ENCODE measurements at places on chromosomes 11 and 22.

- no peak for DNase-seq
Measured at GRCh38 chr22:32909581-32910428, 108.3 kb downstream of the TIMP3 start.

DNA sequence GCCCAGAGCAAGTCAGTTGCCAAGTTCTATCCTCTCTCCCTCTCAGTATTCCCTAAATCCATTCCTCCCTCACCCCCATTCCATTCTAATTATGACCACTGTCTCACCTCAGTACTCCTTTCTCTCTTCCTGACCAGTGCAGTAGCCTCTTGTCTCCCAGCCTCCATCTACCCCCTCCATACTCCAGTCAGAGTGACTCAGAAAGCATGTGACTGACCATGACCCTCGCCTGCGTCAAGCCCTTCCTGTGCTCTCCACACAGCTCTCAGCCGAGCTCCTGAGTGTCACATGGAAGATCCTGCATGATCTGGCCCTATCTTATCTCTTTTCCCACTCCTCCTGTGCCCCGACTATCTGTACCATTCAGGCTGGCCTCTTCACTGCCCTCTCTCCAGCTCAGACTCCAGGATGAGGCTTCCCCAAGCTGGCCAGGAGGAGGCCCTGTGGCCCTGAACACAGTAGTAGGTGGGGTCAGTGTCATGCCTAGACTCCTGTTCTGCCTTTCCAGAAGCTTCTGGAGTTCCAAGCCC, 42.6 kb downstream of the NEU3 start:
- DNase-seq = no peak

GRCh38 chr22:46090631-46091201, 59.6 kb upstream of the PPARA start:
- peak; percentile 37 for DNase-seq

DNA sequence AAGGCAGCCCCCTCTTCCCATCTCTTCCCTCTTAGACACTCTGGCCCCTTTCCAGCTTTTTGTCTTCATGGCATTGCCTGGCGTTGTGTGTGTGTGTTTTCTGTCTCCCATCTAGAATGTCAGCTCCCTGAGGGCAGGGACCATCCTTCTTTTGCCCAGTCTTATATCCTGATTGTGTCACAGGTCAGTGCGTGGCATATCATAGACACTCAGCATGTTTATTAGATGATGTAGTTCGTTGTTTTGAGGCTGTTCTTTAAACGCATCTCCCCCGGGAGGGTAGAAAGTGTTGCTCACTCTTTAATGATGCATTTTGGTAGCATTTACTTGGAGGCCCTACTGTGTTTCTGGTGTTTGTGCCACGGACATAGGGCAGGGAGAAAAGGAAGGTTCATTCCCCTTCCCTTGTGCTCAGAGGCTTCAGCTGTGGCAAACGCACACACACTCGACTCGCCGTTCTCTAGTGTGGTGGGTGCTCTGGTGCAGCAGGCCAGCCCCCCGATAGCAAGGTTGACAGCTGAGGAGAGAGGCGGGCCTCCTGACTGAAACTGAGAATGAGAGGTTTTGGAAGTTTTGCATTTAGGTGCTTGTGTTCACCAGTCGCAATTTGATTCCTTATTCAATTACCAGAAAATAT, 60.2 kb downstream of the TNRC6B start:
- DNase-seq = no peak

DNA sequence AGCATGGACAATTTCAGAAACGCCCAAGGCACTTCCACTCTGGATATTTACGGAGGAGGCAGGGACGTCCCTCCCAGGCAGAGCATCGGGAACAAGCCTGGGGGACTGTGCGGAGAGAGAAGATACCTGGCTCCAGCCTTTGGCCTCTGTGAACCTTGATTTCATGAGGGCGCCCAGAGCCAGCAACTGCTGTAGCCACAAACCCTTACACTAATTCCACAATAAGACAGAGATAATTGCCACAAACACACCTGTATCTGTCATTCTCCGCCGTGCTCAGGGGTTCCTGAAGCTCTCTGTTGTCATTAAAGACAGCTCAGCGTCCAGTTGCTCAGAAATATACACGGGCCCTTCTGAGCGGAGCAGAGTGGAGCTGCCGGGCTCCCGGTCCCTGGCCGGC, 1292.1 kb downstream of the TBC1D22A start:
- DNase-seq = no peak

DNA sequence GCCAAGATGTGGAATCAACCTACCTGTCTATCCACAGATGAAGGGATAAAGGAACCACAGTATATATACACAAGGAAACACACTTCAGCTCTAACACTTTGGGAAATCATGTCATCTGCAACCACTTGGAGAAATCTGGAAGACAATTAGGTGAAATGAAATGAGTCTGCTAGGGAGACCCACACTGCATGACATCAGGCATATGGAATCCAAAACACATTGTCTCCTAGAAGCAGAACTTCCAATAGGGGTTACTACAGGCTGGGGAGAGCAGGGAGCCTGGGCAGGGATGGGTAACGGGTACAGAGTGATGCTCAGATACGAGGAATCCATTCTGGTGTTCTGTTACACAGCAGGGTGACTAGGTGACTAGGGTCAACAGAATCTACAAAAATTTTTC, 18.3 kb downstream of the RGL4 start:
- no peak for DNase-seq

GRCh38 chr11:109388982-109389381, 33.0 kb upstream of the C11orf87 start:
- no peak for DNase-seq

GRCh38 chr22:50171319-50171964, 911 bp downstream of the PANX2 start:
- no peak for DNase-seq

DNA sequence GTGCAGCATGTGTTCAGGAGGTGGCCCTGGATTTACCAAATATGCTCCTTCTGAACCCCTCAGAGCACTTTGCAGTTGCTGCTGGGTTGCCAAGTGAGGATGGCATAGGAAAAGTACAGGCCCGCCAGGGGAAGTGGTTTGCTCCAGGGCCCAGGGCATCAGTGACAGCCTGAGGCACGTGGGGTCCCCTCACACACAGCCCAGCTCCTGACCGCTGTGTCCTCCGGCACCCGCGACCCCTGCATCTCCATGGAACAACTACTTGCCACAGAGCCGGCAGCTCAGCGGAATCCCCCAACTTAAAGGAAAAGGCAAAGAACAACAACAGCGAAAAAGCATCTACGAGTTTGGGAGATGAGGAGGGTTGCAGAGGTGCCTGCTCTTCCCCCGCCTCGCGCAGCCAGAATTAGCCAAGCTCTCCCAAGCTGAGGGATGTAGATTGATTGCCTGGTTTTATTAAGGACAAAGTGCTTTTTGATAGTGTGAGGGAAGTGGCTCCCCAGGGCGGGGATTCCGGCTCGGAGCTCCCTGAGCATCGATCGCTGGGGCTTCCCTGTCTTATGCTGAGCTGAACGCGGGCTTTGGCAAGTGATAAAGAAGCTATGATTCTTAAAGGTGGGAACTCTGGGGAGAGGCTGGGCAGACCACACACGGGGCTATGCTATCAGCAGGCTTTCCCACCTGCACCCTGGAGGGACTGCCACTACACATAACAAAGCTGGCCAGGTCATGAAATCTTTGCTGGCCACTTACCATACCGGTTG, 174.5 kb downstream of the CEP164 start:
- no peak for DNase-seq

DNA sequence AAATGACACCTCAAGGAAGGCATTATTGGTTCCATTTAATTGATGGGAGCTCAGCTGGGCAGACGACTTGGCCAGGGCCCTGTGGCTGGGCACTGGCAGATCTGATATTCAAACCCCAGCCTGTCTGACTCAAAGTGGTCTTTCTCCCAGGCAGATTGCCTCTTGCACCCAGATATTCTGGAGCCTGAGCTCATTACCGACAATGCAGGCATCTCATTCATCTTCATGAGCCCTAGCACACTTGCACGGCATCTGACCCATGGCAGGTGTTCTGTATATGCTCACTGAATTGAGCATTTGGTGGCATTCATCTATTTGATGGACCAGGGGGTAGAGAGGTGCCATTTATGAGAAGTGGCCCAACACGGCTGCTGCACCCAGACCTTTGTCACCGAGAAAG, 193.1 kb downstream of the DSCAML1 start:
- DNase-seq = no peak

DNA sequence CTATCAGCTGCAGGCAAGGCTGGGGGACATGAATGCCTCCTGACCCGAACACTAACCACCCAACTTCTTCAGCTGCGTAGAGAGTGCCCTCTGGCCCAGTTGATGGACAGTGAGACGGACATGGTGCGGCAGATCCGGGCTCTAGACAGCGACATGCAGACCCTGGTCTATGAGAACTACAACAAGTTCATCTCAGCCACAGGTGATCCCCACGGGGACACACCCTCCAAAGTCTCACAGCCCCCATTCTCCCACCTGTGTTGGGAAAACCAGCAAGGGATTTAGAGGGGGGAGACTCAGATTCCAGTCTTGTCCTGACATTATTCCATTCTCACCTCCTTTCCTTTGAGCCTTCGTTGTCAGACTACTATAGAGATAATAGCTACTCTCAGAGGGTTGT, 912 bp downstream of the VPS51 start:
- DNase-seq = no peak
